HAP-1 (cell line): ENCODE measurements at places on chromosomes 1 and 21.

- DNase-seq, result no peak
Observed at GRCh38 chr1:196651637-196652215, at the start of gene CFH. Gene CFH, plus strand, starts transcription at chr1:196652043. Its CDS starts 75 bp downstream, at chr1:196652118.

GRCh38 chr1:178273707-178274410 is 180.0 kb downstream of the RASAL2 start:
- DNase-seq, result no peak

DNA sequence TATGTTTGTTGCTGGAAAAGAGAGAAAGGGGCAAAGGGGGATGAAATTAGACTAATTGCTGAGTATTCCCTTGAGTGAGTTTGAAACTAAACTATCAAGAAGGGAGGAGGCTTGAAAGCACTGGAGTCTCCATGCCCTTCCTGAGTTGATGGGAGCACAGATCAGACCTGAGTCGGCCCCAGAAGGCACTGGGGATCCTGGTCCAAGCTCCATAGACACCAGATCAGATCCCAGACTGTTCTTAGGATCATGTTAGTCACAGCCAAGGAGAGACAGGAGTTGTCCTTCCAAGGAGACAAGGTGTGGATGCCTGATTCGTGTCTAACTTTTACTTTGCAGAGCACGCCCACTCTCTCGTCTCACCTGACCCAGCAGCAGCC is 152.3 kb downstream of the NR5A2 start:
- DNase-seq, result no peak

DNA sequence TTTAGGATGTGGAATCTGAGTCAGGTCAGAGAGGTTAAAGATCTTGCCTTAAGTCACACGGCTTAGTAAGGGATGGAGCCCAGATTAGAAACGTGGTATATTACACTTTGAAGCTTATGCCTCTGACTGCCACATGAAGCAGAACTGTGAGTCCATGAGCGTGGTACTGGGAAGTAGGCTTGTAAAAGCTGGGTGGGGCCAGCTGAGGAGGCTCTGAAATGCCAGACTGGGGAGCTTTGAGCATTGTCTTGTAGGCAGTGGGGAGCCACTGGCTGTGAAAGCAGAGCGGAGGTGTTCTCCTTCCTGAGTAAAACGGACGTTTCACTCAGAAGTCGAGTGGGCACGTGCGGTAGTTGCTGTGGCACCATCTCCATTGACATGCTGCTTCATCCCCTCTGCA is 72.6 kb upstream of the USP24 start:
- no peak for DNase-seq

- DNase-seq, result no peak
Observed at GRCh38 chr1:87844251-87844650, 515.6 kb downstream of the LMO4 start.

DNA sequence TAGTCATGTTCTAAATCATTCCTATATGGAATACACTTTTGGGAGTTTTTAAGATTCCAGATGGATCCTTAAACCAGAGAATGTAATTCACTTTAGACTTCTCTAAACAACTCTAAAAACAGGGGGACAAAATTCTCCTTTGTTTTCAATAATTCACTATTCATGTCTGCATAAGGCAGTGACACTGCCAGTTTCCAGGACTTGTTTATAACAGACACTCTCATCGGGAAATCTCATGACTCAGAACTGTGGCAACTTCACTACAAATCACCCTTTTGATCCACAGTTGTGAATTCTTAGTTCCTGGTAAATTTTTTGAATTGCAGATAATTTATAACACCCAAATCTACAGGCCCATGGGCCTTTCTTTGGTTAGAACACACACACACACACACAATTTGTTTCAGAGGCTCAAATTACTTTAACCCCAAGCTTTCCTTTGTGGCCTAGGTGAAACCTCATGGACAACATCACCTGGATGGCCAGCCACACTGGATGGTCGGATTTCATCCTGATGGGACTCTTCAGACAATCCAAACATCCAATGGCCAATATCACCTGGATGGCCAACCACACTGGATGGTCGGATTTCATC is at the start of gene OR2T4:
TSS of gene OR2T4 (plus strand) at position 545 of the 595 bp plus-strand sequence. CDS start at position 545, 0 bp downstream.
- DNase-seq, result no peak

- DNase-seq, result no peak
Observed at GRCh38 chr1:29521438-29521715, 285.1 kb downstream of the PTPRU start.

DNA sequence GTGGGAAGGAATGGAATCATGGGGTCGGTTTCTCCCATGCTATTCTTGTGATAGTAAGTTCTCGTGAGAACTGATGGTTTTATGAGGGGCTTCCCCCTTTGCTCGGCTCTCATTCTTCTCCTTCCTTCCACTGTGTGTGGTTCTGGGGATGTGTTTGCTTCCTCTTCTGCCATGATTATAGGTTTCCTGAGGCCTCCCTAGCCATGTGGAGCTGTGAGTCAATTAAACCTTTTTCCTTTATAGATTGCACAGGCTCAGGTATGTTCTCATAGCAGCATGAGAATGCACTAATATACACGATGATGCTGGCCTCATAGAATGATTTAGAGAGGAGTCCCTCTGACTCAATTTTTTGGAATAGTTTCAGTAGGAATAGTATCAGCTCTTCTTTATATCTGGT is 195.4 kb upstream of the IVNS1ABP start:
- no peak for DNase-seq

- DNase-seq, result no peak
Observed at GRCh38 chr1:82540006-82540405, 739.3 kb downstream of the ADGRL2 start.
